Fibroblast of skin of abdomen (primary cell): ENCODE measurements at places on chromosomes 13 and 19.

DNA sequence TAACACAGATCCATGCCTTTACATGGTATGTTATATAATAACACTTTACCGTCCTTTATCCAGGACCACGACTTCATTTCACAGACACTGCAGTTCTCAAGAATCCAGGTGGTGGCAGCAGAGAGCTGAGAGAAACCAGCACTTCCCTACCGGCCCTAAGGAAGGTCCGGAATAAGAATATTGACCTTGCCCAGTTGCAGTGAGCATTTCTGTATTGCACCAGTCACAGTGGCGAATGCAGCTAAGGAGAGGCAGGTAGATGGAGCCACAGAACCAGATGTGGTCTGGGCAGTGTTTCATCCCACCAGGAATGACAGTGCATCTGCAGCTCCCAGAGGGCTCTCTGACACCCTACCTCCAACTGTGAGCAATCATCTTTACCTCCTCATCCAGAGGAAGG is 44.6 kb downstream of the ZNF787 start:
- peak; percentile 30 for DNase-seq

GRCh38 chr13:23724196-23724970 is 154.2 kb downstream of the TNFRSF19 start:
- DNase-seq: no peak

DNA sequence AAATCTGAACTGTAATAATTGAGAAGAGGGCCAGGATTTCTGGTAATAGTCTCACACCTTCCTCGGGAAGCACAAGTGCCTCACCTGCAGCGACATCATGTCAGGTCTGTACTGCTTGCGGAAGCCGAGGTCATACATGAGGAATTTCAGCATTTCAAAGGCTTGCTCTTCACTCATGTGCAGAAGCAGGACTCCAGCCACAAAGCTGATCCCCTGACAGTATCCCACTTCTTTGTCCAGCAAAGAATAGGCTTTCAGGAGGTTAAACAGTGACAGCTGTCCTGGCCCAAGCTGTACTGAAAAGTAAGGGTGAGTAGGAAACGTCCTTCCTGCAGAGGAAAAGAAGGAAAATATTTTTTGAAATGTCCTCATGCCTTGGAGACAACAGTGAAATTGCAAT is 182.7 kb downstream of the TBC1D4 start:
- DNase-seq: no peak

DNA sequence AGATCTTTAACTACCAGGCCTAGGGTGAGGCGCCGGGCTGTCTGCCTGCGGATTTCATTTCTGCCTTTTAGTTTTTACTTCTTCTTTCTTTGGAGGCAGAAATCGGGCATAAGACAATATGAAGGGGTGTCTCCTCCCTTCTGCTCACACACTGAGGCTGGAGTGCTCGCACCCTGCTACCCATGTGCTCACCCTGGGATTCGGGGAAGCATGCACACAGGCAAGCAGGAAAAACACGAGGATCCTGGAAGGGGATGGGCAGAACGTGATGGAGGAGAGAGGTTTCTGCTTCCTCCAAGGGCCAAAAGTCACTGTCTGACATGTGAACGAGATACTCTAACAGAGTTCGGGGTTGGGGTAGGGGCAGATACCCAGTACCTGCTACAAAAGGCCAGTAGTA is 28.4 kb downstream of the ZNF823 start:
- no peak for DNase-seq

DNA sequence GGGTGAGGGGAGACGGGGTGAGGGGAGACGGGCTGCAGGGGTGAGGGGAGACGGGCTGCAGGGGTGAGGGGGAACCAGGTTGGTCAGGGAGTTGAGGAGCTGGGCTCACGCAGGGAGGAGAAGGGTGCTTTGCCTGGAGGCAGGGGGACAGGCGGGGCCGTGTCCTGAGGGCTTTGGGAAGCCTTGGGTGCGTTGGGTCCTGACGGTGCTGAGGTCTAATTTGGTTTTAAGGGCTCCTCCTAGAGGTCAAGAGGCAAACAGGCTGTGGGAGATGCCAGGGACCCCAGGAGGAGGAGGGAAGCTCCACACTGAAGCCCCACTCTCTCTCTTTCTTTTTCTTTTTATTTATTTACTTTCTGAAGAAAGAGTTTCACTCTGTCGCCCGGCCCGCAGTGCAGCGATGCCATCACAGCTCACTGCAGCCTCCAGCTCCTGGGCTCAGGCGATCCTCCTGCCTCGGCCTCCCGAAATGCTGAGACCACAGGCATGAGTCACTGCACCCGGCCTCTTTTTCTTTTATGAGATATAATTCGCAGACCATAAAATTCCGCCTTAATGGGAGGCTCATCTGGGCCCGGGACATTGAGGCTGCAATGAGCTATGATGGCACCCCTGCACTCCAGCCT is 9.3 kb upstream of the MISP start:
- no peak for DNase-seq

DNA sequence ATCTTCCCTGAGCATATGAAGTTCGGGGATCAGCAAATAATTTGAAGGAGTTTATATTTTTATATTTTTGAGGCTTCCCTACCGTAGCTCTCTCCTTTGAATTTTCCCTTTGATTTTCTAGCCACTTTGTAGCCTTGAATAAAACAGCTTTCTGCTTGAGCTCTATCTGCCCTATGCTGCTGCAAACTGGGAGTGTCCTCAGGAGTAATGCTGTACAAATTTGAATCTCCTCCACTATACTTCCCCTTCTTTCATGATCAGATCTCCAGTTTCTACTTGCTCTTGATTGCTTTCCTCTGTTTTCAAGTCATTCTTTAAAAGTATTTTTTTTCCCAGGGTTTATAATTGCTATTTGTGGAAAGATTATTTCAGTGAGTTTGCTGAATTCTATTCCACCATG is 14.6 kb downstream of the PDS5B start:
- no peak for DNase-seq

DNA sequence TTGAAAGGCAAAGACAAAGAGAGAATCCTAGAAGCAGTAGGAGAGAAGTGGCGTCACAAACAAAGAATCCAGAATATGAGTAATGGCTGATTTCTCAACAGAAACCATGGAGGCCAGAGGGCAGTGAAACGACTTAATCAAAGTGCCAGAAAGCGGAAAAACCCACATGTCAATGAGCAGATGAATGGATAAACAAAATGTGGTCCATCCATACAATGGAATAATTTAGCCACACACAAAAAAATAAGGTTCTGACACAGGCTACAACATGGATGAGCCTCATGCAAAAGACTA is 52.2 kb upstream of the RANBP3 start:
- DNase-seq: peak; percentile 41

DNA sequence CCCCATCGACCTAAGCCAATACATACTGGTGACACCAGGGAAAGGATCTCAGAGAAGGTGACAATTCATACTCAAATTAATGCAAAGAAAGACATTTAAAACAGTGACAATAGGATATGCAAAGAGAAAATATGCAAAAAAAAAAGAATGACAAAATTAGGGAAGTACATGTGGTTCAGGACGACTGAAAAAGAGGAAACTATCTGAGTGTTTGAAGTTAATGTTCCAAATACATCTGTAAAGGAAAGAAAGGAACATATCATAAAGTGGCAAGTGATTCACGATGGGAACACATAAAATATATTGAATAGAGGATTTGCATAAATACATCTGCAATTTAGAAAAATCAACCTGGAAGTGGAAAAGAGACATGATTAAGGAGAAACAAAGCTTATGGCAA is 441.4 kb downstream of the SLITRK5 start:
- DNase-seq: no peak

GRCh38 chr19:5718037-5718578 is 1.8 kb downstream of the LONP1 start:
- peak; percentile 72 for DNase-seq

DNA sequence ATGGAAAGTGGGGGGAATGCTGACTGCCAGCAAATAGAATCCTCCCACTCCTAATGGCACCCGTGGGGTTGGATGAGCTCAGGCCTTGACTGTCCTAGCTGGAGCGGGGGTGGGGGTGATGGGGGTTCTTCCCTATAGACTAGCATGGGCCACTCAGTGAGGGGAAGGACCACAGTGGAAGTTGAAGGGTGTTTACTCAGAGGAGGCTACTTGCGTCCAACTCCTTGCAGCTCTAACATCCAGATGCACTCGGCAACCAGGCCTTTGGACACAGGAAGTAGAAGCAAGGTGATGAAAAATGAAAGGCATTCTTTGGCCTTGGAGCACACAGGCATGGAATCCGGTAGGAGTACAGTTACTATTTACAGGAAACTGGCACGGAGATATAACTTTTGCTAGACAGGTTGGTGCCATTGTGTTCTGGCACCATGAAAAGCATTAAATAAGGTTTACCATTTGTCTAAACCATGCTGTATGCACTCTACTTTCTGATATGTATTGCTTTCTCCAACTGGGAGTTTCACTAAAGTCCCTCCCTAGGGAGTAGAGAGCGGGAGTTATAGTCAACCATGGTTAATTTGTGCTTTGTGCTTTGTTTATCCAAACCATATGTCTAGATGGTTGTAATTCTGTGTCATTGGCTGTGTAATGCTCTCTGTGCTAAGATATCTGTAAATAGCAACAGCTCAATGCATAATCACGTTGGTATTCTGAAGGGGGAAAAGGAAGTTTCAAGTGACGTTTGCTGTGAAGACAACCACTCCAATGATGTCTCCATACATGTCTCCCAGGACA is 125.3 kb downstream of the TSHZ3 start:
- peak; percentile 94 for DNase-seq

- peak; percentile 17 for DNase-seq
These were observed 241.6 kb downstream of the DCLK1 start for GRCh38 chr13:35889560-35889959.

- no peak for DNase-seq
These were observed 10.8 kb upstream of the RANBP3 start for GRCh38 chr19:5988517-5989387.

DNA sequence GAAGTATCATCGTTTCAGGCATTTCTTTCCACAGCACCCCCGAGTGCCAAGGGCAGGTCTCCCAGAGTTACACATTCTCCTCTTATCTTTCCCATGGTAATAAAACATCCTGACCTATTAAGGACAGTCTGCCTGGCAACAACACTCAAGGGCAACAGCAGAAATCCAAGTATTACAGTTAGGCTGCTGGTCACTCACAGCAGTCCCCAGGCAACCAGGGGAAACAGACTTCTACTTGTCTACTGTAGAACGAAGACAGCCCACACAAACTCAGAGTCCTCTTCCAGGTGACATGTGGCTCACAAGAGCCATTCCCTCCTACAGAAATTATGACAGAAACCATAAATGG is 24.3 kb downstream of the RCBTB1 start:
- no peak for DNase-seq

DNA sequence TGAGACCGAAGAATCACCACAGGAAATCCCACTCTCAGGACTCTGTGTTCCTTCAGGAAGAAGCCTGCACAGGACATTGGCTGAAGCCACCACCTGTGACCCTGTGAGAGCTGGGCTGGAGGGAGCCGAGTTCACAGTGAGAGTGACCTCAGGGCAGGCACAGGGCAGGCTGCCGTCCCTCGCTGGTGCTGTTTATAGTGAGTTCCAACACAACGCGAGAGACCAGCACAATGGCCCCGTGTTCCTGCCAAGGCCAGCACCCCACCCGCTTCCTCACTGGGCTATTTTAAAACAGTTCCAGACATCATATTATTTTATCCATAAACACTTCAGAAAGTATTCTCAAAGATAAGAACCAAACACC is 18.4 kb upstream of the GAS6 start:
- no peak for DNase-seq

DNA sequence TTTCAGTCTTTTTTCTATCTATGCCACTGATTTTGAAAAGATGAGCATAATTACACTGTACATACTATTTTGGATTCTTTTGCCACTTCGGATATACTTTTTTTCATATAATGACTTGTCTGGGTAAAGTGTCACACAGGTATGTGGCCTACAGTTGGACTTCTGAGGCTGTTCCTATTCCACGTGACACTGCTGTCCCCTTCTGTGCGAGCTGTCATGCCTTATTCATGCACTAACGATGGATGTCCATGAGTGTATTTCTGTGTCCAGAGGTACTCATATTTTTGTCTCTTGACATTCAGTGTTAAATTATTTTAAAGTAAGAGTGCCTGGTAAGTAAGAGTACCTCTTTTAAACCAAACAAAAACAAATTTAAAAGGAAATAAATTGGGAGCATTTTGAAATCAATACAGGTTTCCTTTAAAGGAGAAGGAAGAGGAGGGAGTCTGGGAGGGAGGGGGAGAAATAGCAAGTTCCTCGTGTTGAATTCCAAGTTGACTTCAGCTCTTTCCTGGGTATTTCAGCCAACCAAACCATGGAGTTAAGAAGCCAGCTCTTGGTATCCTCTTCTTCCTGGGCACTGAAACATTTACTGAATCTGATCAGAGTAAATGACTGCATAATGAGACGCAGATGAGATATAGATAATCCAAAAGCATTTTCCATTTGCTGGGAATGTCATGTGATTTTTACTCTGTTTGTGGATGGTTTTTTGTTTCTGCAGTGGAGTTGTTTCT is 61.3 kb downstream of the TNFRSF19 start:
- DNase-seq: no peak

DNA sequence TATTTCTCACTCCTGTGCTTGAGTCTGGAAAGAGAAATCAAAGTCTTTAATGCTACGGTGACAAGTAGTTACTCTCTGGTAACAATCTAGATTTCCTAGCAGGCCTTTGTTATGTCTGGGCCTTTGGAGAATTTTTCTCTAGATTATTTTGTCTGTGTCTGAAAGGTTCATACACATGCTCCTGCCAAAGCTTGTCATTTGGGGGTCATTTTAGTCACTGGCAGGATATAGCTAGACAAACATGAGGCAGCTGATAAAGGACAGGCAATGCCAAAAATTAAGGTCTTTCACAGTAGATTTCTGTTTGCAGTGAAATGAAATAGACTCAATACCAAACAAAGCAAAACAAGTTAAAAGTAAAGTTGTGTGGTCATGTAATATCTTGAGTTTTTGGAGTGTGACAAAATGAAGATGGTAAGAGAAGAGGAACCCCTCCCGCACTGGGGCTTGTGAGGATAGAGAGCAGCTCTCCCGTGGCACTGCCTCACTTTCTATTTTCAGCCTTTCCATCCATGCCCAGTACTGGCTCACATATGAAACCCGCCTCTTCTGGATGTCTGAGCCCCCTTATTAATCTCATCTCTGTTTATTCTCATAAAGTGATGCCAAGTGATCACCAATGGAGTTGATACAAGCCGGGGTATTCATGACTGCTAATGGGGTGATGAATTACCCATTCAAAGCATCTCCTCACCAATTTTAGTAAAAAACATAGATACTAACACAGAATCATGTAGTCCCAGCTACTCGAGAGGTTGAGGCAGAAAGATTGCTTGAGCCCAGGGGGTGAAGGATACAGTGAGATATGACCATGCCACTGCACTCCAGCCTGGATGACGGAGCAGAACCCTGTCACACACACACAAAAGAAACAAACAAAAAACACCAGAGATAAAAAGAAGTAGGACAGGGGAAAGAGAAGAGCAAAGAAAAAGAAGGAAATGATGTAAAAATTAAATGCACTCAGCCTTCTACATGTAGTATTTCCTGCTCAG is 389.3 kb downstream of the FGF14 start:
- DNase-seq: no peak

DNA sequence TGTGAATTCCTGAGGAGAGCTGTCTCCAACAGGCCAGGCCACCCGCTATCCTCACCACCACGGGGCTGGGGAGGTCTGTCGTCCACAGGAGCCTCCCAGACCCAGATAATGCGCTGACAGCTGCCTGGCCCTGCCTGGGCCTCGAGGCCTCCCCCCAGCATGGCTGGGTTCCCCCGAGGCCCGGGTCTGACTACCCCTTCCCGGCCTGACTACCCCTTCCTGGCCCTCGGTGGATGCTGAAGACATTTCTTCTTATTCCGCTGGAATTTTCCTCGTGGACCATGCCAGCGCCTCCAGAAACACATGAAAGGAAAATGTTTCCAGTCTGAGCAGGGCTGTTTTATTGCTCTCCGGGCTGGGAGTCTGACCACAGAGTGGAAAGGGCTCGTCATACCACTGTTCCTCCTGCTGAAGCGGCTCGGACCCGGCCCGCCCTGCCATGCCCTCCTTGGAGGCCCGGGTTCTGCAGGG is 16.8 kb upstream of the COMP start:
- peak; percentile 43 for DNase-seq
